NCI-H345 (cell line): ENCODE measurements at places on chromosomes 5 and 9.

- no peak for DNase-seq
These were observed 3.7 kb upstream of the DOLPP1 start for GRCh38 chr9:129077236-129077635.

DNA sequence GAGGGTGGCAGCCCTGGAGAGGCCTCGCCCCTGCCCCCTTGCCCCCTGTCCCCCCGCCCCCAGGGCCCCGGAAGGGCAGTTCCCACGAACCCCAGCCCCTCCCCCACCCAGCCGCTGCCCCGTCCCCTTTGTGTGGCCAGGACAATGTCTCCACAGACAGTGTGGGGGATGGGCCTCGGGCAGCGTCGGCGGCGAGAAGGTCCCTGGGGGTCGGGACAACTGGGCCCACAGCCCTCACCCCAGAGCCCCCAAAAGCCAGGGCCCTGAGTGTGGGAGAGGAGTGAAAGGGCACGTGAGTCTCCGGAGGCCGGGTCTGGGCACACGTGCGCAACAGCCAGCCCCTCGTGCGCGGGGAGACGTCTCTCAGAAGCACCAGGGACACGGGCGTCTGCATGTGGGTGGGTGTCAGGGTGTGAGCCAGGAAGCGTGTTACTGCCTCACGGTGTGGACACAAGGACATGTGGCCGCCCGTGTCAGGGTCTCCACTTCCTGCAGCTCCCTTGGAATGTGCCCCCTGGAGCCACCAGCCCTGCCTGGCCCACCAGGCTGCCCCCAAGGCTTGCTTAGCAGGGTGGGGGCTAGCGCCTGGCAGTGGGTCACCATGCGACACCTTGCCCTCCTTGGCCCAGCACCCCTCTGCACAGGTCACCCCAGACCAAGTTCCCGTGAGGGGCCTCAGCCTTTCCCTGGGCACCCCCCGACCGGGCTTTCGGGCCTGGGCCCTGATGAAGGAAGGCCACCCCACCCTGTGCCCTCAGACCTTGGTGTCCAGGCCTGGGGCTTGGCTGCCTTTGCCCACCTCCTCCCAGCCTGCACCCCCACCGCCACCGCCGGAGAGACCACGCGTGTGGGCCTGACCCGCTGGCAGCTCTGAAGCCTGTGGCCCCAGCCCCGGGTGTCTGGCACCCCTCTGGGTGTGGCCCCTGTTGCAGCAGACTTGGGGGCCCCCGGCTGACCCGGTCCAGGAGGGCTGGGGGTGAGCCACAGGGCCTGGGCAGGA is 12.8 kb upstream of the NRARP start:
- no peak for DNase-seq

DNA sequence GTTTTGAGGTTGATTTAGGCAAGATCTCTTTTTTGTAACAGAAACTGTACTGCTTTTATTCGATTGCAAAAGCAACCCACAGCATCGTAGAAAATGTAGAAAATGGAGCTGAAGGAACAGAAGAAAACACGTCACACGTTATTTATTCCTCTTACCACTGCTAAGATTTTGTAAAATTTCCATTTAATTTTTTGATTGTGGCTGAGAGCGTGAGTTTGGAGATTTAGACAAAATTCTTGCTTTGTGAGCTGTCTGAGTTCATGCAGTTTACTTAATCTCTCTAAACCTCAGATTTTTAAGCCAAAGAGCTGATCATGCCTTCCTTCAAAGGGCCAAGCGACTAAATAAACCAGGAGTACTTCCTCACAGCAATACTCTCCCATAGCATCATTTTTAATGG is 24.8 kb downstream of the DPYSL3 start:
- DNase-seq = no peak

DNA sequence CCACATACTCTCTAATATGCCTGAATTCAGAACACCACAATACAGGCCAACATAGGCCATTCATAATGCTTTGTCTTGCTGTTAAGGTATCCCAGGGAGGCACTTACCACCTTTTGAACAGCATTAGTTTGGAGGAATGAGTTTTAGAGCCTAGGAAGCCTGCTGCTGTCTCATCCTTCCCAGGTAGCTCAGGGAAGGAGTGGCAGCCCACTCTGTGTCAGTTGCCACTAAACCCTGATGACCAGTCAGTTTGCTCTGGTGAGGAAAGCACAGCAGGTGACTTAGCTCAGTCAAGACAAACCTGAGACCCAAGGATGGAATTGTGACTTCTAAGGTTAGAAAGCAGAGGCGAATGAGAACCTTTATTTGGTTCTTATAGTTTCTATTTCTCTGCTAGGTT is 337.4 kb upstream of the ATP10B start:
- DNase-seq = no peak

- no peak for DNase-seq
These were observed 32.5 kb upstream of the SNAPC3 start for GRCh38 chr9:15390201-15390600.

DNA sequence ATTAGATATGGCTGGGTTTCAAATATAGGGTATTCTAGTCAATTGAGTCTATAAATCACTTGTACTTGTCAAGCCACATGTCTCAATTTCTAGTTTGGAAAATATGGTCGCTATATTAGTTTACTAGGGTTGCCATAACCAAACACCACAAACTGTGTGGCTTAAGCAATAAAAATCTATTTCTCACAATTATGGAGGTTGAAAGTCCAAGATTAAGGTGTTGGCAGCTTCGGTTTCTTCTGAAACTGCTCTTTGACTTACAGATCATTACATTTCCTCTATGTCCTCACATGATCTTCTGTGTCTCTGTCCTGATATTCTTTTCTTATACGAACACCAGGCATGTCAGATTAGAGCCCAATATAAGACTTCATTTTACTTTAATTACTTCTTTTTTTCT is 55.8 kb upstream of the BASP1 start:
- no peak for DNase-seq

DNA sequence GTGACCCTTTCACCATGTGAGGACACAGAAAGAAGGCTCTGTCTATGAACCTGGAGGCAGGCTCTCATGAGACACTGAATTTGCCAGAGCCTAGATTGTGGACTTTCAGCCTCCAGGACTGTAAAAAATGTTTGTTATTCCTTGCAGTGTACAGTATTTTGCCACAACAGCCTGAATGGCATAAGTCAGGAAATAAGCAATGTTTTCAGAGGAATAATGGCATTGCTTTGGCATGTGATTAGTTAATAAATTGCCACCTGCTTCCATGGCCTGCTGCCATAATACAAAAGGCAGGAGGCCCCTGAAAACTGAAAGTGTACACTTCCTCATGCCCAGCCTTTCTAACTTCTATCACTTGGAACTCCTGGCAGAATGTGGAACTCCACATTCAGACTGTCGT is 408.1 kb downstream of the GADD45G start:
- DNase-seq = peak; percentile 37

DNA sequence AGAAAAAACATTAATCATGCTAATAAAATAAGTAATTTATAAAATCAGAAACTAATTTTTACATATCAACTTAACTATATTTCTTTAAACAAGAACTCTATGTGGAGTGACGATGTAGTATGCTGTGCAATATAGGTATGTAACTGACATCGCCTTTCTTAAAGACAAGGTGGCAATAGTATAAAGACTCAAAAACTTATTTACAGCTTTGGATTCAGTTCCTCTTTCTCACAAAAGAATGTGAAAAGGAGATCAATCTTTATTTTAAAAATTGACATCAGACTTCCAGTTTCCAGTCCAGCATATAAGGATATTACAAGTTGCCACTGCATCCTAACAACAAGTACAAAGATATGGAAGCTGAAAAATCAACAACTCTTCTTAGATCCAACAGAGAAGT is 260.3 kb downstream of the TRIM36 start:
- no peak for DNase-seq

DNA sequence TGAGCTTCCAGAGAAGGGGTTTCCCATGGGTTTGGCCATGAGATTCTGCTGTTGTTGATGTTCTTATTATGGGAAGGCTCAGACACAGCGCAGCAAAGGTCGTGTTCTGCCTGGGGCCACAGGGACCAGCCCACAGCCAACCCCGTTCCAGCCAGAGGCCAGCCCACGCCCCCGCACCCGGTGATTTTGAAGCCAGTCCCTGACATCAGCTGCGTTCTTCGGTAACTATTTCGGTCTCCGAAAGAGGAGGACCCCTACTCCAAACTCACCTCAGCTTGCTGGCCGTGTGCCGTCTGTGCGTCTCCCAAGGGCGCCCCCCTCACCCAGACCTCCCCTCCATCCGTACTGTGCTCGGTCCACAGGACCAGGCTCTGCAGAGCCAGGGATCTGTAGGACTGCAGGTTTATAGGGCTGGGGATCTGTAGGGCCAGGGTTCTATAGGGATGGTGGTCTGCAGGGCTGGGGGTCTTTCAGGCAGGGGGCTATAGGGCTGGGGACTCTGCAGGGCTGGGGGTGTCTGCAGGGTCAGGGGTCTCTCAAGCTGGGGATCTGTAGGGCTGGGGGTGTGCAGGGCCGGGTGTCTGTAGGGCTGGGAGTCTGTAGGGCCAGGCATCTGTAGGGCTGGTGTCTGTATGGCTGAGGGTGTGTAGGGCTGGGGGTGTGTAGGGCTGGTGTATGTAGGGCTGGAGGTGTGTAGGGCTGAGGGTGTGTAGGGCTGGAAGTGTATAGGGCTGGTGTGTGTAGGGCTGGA is 11.8 kb downstream of the COL5A1 start:
- no peak for DNase-seq

GRCh38 chr9:122088880-122089706 is 4.0 kb downstream of the TTLL11 start:
- no peak for DNase-seq

GRCh38 chr5:175842951-175843793 is 28.2 kb upstream of the CPLX2 start:
- no peak for DNase-seq

- no peak for DNase-seq
These were observed 179.5 kb downstream of the MAPKAP1 start for GRCh38 chr9:125527471-125528002.

DNA sequence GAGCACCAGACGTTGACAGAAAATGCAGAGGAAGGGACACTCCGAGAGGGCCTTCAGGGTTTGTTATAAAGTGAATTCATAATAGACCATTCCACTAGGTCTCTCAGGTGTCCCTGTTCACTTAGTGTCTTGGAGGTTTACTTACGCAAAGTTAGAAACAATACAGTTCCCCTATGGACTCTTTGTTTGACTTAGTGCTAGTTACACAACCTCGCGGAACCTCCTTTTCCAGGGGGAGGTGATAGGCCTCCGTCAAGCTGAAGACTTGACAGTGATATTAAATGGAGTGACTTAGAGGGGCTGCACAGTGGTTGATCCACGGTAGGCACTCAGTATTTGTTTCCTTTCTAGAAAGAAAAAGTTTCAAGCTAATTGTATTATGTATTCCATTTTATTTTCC is 1.3 kb downstream of the CCT5 start:
- DNase-seq = no peak

GRCh38 chr9:95507464-95508241 is 9.1 kb downstream of the PTCH1 start:
- DNase-seq = peak; percentile 37

GRCh38 chr9:132669698-132670456 is at the start of gene DDX31:
Gene DDX31 (minus strand): TSS chr9:132669983. CDS start chr9:132669934, 49 bp downstream.
- peak; percentile 78 for DNase-seq

- DNase-seq = no peak
These were observed 112.8 kb downstream of the CMYA5 start for GRCh38 chr5:79802406-79802805.

DNA sequence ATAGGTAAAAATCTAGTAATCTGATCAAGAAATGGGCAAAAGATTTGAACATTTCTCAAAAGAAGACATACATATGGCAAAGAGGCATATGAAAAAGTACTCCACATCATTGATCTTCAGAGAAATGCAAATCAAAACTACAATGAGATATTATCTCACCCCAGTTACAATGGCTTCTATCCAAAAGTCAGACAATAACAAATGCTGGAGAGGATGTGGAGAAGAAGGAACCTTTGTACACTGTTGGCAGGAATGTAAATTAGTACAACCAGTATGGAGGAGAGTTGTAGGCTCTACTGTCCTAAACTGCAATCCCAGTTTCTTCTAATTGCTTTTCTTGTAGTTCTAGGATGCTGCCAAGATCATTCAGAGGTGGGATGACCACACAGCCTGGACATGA is 193.5 kb upstream of the RFX3 start:
- DNase-seq = no peak

- DNase-seq = peak; percentile 75
These were observed 473.1 kb downstream of the DIRAS2 start for GRCh38 chr9:90169490-90169889.

DNA sequence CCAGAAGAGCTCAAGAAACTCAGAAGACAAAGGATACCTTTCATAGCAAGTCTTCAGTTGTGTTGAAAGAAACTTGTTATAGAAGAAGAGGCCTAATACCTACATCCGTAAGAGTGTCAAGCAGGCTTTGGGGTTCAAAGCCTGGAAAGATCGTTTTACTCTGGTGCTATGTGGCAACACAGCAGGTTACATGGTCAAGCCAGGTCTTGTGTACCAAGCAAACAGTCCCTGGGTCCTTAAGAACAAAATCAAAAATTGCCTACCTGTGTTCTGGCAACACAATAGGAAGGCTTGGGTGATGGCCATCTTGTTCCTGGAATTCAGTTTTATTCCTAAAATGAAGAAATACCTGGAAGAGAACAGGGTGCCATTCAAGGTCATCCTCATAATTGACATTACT is 32.0 kb upstream of the LRRC19 start:
- DNase-seq = no peak

DNA sequence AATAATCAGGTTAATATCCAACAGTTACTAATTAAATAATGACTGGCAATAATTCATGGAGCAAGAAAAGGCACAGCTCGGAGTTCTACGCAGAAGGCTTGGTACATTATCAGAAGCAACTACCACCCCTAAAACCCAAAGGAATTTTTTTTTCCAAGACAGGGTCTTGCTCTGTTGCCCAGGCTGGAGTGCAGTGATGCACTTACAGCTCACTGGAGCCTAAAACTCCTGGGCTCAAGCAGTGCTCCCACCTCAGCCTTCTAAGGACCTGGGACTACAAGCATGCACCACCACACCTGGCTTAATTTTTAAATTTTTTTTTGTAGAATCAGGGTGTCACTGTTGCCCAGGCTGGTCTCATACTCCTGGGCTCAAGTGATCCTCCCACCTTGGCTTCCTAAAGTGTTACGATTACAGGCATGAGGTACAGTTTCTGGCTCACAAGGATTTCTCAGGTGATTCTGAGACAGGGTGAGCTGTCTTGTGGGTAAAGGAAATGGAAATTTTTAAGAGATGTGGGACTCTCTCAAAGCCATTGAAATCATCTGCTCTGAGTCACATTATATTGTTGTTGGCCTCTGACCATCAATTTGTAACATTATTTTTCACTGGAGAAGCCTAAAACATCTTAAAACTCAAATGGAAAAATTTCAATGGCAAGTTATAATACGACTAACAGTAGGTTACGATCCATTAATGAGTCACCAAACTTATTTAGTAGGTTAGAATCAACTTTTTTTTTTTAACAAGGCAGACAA is 19.7 kb upstream of the HSDL2 start:
- DNase-seq = no peak
